ENCODE measurements at places on chromosomes 11 and 22.

DNA sequence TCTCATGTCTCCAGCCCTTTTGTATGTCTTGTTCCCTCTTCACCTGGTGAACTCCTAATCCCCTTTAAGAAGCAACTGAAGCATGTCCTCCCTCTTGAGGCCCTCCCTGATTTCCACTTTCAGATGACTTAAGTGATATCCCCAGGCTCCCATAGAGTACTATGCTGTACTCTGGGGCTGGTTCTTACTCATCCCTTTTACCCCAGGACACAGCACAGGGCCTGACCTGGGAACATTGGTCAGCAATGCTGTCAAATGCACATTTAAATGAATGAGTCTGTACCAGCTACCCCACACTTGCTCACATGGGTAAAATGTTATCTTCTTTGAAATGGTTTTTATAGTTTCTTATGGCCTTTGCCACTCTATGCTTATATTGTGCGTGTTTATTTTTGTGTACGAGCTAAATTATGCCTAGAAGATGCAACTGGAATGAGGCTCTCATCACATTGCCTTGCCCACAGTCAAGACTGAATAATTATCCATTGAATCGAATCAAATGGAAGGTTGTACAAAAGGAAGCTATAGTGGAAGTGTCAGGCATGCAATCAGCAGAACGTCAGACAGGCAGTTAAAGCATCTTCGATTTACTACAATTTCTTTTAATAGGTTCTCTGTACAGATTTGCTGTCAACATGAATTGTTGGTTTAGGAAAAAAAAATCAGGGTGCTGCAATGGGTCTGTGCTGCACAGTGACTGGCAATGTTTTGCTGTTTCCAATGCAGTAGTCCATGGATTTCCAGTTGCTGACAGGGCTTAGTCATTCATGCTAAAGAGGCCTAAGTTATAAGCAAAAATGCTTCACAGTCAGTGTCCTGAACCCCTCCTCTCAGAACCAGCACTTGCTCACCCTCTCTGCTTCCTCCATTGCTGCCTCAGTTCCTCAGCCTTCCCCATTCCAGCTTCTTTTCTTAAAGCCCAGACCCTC is 79.5 kb downstream of the PARVA start:
- DNase-seq = no peak

DNA sequence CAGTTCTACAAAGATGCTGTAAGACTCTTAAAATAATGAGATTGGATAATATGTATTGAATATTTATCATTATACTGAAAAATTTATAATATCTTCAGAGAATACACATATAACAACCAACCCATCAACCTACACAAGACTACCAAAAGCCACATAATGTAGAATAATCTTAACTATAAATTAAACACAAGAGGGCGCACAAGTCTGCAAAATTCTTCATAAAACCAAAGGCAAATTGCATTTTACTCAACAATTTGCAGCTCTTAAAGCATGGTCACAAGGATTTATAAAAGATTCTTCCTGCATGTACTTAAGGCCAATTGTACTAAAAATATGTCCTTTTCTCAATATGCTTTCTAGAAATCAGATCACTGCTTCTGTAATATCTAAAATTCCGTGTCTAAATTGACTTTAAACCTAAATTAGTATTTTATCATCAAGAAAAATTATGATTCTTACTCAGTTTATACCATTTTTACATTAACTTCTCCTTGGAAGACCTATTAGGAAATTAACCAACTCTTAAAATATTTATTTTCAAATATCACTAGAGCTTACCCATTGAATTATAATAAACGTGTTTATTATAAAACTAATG is 79.0 kb downstream of the TTC28 start:
- DNase-seq = peak; percentile 36

DNA sequence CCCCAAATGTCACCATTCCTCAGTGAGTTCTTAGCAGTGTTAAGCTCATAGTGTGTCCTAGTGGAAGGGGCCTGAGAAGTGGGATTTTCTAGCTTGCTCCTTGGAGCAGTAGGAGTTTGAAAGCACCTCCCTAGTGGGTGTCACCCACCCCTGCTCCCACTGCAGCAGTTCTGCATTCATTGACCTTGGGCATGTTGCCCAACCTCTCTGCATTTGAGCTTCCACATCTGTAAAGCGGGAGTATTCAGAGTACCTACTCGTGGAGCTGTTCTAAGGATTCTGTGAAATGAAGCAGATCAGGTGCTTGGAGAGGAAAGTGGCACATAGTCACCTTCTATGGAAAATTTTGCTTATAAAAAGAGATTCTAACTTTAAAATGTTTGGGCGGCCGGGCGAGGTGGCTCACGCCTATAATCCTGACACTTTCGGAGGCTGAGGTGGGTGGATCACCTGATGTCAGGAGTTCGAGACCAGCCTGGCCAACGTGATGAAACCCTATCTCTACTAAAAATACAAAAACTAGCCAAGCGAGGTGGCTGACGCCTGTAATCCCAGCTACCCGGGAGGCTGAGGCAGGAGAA is 16.9 kb downstream of the LMO2 start:
- DNase-seq = no peak

GRCh38 chr22:25362215-25362882 is 142.9 kb downstream of the CRYBB2 start:
- DNase-seq = peak; percentile 23

- no peak for DNase-seq
Measured at GRCh38 chr11:27445625-27446024, 27.0 kb downstream of the LGR4 start.

GRCh38 chr11:6234387-6235107 is at the start of gene FHIP1B:
Gene FHIP1B (minus strand): TSS chr11:6234636. CDS start chr11:6224516, 10,120 bp downstream.
- peak; percentile 100 for DNase-seq

DNA sequence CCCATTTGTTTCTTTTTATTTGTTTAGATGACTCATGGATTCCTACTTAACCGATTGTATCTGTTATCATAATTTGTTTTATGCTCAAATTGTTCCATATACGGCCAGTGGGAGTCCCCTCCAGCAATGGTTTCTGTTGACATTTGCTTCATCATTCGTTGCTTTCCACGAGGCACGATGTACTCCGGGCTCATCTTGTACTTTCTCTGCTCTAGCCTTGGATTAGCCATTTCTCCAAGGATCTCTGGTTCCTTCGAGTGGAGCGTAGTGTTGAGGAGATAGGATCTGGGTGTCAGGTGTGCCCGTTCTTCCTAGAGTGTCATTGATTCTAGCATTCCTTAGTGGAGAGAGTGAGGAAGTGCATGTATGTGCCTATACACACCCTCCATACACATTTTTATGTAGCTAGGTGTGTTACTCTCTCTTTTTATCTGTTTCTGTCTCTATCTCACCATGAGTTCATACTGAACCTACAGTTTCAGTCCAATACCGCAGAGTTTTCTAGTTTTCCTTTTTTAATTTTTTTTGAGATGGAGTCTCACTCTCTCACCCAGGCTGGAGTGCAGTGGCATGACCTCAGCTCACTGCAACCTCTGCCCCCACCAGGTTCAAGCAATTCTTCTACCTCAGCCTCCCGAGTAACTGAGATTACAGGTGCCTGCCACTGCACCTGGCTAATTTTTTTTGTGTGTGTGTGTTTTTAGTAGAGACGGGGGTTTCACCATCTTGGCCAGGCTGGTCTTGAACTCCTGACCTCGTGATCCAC is 31.4 kb downstream of the TECTA start:
- DNase-seq = no peak

GRCh38 chr22:31497148-31497938 is 1.0 kb downstream of the SFI1 start:
- DNase-seq = no peak

DNA sequence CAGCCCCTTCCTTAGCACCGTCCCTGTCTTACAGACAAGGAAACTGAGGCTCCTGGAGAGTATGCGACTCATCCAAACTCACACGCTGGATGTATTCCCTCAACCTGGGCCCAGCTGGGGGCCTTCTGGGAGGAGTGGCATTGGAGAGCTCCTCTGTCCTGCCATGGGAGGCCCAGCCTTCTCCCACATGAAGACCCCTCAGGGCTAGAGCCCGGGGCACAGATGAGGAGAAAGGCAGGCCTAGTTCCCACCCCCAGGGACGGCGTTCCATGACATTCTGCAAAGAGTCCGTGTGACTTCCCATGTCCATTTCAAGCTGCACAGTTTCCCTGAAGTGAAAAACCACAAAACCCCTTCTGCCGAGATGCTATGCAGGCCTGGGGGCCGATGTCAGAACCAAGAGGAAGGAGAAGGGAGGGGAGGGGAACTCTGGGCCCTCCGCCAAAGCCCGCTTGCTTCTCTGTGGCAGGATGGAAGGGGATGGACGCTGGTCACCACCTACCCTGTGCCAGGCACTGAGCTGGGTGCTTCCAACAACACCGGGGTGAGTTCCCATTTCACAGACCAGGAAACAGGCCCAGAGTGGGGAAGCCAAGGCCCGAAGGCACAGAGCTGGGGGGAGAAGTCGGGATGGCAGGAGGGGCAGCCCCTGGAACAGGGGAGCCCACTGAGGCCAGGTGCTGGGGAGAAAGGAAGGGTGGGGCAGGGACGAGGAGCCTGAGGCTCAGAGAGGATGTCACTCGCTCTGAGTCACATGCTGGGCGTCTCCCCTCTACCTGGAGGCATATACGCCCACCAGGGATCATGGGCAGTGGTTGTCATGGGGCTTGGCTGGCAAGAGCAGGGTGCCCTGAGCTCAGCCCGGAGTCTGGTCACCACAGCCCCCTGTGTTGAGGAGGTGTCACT is 15.7 kb downstream of the RAC2 start:
- no peak for DNase-seq

DNA sequence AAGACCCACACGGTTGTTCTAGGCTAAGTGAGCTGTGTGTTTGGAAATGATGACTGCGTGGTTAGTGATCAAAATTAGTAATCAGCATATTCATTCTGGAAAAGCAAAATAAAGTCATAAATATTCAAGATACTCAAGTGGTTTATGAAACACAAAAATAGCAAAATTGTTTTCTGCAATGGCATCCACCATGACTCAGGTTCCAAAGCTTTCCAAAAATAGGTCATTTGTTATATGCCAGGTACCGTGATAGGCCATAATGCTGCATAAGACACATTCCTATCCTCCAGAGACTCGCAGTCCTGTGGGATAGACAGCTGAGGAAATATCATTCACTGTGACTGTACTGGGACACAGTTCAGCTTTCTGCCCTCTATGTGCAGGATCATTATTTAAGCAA is 2.4 kb upstream of the ATL3 start:
- DNase-seq = no peak
